Activated T-helper 1 cell treated with Interleukin-2 at 50 U/mL for 16 hours (primary cell): ENCODE measurements at places on chromosomes 4 and X.

GRCh38 chrX:8138252-8138651 is 32.8 kb downstream of the VCX2 start:
- no peak for DNase-seq

DNA sequence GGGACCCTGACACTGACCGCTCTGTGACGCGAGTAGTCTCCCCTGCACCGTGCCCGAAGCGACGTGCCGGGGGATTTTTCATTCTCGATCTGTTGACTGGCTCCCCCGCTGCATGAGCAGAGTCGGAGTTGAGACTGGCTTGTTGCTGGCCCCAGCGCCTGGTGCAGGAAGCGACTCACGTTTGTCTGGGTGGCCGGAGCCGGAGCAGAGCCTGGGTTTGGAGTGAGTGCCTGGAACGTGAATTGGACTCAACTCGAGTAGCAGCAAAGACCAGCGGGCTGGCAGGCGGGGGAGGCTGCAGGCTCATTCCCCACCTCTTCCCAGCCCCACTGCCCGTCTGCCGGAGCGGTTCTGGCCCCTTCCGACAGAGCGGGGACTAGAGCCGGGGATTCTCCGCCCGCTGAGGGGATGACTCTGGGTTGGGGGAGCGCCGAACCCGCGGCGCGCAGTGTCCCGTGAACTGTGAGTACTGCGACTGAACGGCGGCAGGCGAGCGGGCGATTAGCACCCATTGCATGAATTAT is 554 bp downstream of the PCDH7 start:
- no peak for DNase-seq

GRCh38 chrX:22220941-22221340 is 51.8 kb upstream of the CBLL2 start:
- no peak for DNase-seq

DNA sequence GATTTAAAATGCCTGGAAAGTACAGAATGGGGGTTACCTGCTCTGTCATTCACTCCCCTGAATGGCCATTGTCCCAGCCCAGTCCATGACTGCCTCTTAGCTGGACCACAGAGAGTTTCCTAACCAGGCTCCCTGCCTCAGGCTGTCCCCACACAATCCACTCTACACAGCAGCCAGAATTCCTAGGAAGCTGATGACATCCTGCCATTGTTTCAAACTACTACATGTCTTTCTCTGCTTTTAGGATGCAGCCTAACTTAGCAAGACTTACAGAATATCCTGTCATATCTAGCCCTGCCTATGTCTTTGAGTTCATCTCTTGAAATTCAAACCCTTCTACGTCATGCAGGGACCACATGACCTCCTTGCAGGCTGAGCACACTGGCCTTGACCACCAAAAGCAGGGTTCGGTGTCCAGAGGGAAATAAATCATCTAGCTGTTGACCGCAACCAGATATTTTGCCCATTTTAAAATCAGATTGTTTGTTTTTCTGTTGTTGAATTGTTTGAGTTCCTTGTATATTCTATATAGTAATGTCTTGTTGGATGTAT is 16.1 kb upstream of the CRMP1 start:
- no peak for DNase-seq

- DNase-seq: no peak
These were observed 694.0 kb downstream of the IL1RAPL1 start for GRCh38 chrX:29281078-29281742.

DNA sequence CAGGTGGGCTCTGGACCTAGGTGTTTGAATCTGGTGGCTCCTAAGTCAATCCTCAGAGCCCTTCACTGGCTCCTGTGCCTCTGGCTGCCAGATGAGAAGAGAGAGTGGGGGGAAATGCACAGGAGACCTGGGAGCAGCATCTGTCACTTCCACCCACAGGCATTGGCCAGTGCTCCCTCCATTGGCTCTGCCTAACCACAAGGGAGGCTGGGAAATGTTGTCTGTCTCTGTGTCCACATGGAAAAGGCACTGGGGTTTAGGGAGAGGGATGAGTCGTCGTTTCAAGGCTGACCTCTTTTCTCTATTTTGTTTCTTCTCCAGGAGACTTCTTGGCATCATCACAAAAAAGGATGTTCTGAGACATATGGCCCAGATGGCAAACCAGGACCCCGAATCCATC is 76.4 kb downstream of the CLCN4 start:
- DNase-seq: no peak

- DNase-seq: no peak
These were observed 127.4 kb upstream of the FTHL17 start for GRCh38 chrX:31199056-31199839.

DNA sequence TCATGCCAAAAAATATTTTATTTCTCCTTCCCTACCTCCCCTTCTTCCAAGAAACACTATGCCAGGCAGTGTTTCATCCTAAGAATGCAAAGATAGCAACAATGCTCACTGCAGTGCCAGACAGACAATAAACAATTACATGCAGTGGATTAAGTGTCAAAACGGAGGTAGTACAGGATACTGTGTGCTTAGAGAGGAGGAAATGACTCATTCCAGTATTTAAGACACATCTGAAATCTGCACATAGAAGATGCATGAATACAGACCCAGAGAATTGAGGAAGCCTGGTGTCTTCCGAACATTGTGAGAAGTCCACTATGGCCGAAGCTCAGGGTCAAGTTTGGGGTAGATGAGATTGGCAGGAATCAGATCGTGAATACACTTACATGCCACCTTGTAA is 326.4 kb downstream of the PPP3CA start:
- DNase-seq: no peak

DNA sequence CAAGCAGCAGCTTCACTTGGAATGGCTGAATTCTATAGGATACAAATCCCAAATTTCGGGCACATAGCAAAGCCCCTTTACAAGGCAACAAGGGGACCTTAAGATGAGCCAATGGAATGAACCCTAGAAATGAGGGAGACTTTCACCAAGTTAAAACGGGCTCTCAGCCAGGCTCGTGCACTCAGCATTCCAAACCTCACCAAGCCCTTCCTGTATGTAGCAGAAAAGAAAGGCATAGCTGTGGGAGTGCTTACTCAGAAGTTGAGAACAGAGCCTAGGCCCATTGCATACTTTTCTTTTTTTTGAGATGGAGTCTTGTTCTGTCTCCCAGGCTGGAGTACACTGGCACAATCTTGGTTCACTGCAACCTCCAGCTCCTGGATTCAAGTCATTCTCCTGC is 10.8 kb upstream of the HERC5 start:
- DNase-seq: no peak

- DNase-seq: no peak
These were observed 376.8 kb upstream of the ZFP42 start for GRCh38 chr4:187618701-187619281.

DNA sequence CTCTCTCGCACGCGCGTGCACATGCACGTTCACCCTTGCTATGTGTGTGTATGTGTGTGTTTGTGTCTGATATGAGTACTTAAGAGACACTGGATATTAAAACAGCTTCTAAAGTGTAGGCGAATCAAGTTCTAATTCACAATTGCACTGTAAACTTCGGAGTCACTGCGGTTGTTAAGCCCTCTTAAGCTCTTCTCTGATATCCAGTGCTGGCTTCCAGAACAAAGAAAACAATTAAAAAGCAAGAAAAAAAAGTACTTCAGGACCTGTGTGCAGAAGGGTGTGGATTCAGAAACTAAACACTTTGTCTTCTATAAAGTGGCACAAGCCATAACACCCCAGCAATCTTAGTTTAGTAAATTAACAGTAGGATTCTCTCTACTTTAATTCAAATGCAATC is 300.2 kb downstream of the PCDH7 start:
- DNase-seq: no peak

DNA sequence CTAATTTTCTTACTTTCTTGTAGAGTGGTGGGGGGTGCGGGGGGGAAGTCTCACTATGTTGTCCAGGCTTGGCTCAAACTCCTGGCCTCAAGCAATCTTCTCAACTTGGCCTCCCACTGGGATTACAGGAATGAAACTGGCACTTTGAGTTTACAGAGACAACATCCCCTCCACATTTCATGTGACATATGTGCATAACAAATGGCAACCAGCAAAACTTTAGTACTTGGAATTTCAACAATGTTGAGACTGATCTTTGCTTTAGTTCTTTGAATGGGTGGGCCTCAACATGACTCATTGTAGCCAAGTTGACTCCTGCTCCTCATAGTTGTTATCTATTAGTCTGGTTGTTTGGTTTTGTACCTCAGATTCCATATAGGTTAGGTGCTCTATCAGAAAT is 11.4 kb upstream of the FMR1 start:
- no peak for DNase-seq

DNA sequence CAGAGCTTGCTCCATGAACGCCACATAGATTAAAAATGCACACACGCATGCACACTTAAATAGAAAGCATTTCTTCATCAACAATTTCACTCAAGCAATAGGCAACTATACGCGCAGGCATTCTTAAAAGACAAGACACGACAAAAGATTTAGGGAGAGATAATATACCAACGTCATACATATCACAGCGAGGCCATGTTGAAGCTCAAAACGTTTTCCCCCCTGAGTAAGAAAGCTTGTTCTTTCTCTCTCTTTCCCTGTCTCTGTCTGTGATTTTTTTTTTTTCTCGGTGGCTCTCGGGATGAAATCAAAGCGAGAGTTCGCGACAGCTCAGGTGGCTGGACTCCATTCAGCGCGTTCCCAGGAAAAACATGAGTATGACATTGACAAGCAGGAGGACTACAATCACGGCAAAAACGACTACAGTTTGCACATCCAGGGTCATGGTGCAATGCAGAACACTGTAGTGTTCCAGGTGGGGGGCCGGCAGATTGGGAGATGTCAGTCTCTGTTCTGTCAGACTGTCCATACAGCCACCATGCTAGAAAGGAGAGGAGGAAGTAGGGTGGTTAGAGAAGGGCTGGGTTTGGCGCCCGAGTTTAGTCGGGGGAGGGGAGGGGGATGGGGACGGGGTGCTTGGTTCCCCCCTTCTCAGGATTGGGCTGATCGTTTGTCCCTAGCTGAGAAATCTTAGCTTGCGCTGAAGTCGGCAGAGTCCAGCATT is 30.7 kb downstream of the ARHGEF9 start:
- DNase-seq: peak; percentile 4

DNA sequence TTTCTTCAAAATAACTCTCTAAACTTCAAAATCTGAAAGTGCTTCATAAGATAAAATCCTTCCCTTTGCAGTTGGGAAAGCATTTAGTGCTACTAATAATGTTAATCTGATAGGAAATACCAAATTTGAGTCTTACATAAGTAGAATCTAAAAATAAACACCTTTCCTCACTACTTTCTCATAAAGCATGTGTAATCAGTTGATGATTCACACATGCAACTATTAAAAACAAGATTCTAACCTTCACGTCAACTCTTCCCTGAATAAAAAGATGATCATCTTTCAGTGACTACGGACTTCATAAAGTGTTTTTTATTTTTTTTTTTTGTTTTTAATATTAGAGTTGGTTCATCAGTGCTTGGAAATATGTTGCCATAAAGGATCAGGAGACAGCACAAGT is 172.6 kb downstream of the ACTRT1 start:
- no peak for DNase-seq

DNA sequence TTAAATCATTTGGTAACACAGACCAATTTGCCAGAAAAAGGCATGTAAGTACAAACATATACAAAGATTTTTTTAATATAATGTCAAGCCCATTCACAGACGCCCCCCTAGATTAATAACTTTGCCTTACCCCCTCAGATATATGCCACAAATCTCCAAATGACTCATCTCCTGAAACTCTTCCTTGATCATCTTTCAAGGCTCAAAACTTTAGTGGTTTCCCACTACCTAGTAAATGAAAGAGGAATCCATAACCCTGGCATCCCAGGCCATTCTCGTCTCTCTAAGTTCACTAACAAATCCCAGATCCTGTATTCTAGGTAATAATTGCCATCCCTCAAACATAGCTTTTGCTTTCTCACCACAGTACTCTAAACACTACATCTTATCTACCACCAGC is 61.9 kb downstream of the PRSS12 start:
- no peak for DNase-seq

- no peak for DNase-seq
These were observed 869.8 kb upstream of the AGA start for GRCh38 chr4:178311997-178312396.
